Astrocyte (in vitro differentiated cells and primary cell): ENCODE measurements at places on chromosomes 6 and 20. TPM values are rescaled to one million over a fixed set of nuclear protein-coding genes. Genes with fewer than 3 reads are reported as not detected.

GRCh38 chr6:73586416-73586974 is 65.7 kb upstream of the EEF1A1 start:
- peaks cover 17% of the 10 kb centered on the region for H3K4me1 ChIP-seq
- H3K27me3 ChIP-seq, result no peaks in the 10 kb centered on the region
- H3K4me3 ChIP-seq, result peak overlapping the region; percentile 46
- peak overlapping the region; percentile 83 for H3K27ac ChIP-seq
- peak; percentile 23 for DNase-seq

GRCh38 chr6:85382541-85382940 is 67.3 kb upstream of the NT5E start:
- no peak overlapping the region for H3K27ac ChIP-seq
- H3K4me1 ChIP-seq, result no peaks in the 10 kb centered on the region
- no peaks in the 10 kb centered on the region for H3K36me3 ChIP-seq
- DNase-seq, result no peak
- H3K27me3 ChIP-seq, result no peaks in the 10 kb centered on the region
- H3K4me3 ChIP-seq, result no peak overlapping the region

DNA sequence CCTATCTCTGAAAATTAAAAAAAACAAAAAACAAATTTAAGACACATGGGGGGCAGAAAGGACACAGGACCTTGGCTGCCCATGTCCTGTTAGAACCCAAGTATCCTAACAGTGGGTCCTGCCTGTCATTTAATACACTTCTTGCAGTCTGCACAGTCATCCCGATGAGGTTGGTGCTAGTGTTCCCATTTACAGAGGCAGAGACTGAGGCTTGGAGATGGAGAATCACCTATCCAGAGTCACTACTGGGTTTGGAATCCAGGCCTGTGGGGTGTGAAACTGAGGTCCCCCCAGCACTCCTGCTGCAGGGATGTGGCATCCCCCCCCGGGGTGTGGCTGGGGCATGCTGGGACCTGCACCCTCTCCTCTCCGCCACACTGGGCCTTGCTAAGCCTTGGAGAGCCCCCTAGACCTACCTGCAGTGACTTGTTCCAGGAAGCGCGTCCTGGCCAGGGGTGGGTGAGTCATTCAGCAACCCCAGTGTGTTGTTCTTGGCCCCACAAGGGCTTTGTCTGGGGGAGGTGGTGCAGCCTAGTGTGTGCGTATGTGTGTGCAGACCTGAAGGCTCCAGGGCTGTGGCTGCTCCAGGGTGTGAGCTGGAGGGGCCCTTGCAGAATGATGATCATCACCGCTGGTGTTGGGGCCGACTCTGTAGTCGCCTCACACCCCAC is 49.7 kb downstream of the BCAS4 start:
- H3K27ac ChIP-seq, result no peak overlapping the region
- no peaks in the 10 kb centered on the region for H3K27me3 ChIP-seq

DNA sequence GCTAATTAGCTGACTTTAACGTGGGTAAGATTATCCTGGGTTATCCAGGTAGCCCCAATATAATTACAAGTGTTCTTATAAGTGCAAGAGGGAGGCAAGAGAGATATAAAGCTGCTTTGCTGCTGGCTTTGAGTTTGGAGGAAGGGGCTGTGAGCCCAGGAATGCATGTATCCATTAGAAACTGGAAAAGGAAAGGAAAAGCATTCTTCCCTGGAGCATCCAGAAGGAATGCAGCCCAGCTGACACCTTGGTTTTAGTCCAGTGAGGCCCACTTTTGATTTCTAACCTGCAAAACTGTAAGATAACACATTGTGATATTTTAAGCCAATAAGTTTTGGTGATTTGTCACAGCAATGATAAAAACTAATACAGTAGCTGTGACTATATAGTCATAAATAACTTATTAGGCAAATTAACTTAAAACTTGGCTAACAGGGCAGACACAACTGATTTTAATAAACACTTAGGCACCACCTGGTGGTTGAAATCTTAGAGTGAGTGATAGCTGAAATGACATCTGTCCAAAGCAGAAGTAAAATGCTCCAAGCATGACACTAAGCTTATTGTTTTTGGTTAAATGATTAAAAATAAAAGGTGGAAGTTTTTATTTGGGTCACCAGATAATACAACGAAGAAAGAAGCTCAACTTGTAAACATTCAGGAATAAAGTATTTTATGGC is 35.6 kb downstream of the ADGRF4 start:
- no peak overlapping the region for H3K4me3 ChIP-seq
- no peaks in the 10 kb centered on the region for H3K36me3 ChIP-seq
- peaks cover 20% of the 10 kb centered on the region for H3K4me1 ChIP-seq

Gene SLC12A5
- 14.6 and 15.2 TPM in 2 replicates for total RNA-seq
